ENCODE measurements at places on chromosomes 5 and 9.
A peak's percentile ranks its signal among the peaks of the same experiment; 100 is the strongest.

GRCh38 chr5:54804086-54804485 lies 181.3 kb downstream of the ESM1 start:
- DNase-seq = no peak

DNA sequence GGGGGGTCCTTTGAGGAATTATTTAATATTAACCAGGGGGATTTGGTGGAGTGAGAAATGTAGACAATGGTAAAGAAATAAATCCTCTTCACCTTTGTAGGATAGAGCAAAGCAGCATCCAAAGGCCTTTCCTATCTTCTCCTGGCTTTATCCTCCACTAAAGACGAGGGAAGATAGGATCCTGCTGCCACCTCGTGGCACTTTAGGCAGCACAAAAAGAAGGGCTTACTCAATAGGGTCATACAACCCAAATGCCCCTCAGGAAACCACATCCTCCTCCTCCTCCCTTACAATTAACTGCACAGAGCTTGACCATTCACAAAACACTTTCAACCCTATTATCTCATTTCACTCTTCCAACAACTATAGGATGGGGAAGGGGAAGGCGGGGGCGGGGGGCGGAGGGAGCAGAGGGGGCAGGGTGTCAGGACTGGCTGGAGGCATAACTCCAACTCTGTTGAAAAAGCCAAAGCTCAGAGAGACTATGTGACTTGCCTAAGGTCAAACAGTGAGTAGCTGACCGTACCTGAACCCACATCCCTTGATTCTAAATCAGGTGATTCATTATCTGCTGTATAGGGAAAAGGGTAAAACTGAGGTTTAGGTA lies 45.4 kb upstream of the MYOT start:
- DNase-seq = peak; percentile 16

DNA sequence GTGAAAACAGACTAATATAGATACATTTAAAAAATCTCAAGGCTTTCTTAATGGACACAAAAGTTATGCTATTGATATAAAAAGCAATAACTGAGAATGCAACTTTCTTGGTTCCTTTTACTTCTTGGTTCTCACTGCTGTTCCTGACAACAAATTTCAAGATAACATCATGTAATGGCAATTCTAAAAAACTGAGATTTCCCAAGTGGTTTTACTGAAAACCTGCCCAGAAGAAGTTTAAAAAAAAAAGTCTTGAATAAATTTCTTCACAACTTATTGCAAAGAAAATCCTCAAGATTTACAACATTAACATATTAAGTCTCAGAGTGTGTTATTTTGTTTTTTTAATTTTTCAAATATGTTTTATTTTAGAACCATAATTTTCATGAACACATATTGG lies 302.8 kb upstream of the COX7C start:
- no peak for DNase-seq

DNA sequence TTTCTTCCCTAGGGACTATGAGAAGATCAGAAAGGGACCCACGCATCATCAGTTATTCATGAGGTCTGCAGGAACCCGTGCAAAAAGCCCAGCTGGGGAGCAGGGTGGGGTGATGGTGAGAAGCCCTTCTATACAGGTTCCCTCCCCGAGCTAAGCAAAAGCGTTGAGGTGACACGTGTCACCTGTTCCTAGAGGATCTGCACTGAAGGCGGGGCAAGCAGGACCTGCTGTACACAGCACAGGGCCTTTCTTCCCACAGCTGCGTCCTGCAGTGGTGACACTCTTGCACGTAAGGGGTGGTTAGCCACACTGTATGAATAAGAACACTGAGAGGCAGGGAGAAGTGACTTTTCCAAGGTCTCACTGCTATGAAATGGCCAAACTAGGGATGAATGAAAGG lies 37.2 kb upstream of the SH3PXD2B start:
- DNase-seq = no peak

GRCh38 chr5:68088302-68088701 lies 127.3 kb upstream of the PIK3R1 start:
- DNase-seq = no peak

DNA sequence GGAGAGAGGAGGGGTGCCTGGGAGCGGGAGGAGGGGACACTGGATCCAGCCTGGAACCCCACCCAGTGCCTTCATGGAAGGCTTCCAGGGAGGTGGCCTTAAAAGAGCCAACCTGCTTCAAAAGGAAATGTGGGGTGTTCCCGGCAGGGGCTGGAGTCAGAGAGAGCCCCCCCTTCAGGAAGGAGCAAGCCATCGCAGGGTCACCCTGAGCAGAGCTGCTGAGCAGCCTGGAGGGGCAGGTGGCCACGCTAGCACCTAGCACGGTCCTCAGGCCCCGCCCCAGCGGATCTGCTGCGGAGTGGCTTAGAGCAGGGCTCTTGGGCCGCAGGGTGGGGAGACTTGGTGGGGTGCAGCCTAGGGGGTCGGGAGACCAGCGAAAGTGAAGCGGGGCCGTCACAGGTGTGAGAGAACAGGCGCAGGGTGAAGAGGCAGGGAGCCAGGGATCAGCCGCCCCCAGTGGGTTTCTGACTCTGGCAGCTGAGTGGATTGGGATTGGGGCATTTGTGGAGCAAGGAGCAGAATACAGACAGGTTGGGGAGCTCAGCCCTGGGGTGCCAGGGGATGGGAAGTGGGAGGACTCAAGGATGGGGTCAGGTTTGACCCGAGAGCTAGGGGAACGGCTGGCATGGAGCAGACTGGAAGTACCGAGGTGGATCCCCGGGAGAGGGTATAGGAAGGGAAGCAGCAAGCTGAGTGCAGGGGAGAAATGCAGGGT lies 1.5 kb downstream of the LCN2 start:
- no peak for DNase-seq

- DNase-seq = no peak
Observed at GRCh38 chr9:112323378-112323854, 10.0 kb downstream of the PTBP3 start.

GRCh38 chr9:98391867-98392266 lies 136.4 kb upstream of the TBC1D2 start:
- DNase-seq = no peak

- DNase-seq = no peak
Observed at GRCh38 chr9:129037767-129038098, 1.3 kb downstream of the MIGA2 start.

DNA sequence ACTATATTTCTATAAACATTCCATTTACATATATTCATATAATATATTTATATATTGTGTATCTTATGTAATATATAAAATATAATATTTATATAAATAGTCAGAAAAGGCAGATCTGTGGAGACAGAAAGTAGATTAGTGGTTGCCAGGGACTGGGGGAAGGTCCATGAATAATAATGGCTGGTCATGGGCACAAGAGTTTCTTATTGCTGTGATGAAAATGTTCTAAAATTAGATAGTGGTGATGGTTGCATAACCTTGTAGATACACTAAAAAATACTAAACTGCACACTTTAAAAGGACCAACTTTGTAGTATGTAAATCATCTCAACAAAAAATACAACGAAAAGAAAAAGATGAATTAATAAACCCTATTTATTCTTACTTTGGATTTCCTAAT lies 47.3 kb downstream of the NUP155 start:
- no peak for DNase-seq

DNA sequence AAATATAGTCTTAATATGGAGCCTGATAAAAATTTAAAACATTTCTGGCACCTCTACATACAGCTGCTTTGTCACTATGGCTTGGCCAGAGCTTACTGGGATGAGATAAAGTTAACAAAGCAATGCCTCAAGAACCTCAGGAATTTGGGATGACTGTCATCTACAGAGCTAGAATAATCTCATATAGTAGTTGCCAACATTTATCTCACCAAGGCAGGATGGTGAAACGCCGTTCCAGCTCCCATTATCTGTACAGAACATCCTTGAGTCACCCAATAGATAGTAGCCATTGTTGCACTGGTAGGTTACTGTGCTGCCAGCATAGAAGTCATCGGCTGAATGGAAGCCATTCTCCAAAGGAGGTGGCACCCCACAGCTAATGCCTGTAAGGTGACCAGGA lies 94.6 kb upstream of the TXNDC8 start:
- no peak for DNase-seq

- no peak for DNase-seq
Observed at GRCh38 chr9:14563902-14564624, 129.2 kb downstream of the ZDHHC21 start.

DNA sequence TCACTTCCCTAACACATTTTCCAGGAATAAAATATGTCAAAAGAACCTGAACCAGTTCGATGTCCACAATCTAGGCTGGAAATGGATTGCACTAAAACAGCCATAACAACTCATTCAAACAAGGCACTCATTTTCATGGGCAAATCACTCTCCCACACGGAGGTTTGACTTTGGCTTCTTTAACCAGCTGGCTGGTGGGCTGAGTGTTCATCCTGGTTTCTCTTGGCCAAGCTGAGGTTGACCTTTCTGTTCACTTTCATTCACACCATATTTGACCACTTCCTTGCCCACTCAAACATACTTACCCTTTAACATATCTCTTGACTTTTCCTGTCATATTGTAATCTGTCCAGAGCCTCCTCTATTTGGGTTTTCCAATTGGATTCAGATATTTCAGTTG lies 5.4 kb downstream of the IL7R start:
- DNase-seq = no peak

- no peak for DNase-seq
Observed at GRCh38 chr5:160297776-160298175, 14.6 kb downstream of the CCNJL start.

DNA sequence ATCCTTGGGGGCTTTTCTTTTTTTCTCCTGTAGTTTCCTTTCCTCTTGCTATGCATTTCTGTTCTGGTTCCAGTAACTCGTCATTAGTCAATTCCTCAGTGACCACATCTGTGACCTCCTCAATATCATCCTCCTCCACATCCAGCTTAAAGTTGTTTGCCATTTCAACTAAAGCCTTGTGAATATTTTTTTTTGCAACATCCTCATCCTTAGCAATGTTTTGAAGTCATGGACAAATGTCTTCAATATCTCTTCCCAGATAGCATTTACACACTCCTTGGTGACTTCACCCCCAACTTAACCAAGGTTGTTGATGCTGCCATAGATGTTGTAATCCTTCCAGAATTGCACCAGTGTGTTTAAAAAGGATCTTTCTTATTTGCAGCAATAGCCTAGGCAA lies 14.7 kb upstream of the ADRB2 start:
- DNase-seq = no peak

DNA sequence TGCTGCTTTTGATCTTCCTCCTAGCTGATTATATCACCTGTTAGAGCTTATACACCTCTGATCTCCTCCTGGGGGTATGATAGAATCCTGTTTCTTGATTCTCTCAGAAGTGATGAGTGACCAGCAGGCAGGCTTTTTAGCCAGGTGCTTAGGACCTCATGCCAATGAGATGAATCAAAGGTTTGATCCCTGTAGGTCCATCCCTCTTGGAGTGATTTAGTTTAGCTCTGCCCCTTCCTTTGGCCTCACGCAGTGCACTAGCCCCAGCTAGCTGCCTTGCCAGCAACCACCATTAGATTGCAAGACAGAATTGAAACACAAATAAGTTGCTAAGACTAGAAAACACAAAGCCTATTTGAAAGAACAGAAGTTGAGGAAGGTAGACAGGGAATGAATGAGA lies 84.4 kb downstream of the ZSWIM6 start:
- peak; percentile 16 for DNase-seq

DNA sequence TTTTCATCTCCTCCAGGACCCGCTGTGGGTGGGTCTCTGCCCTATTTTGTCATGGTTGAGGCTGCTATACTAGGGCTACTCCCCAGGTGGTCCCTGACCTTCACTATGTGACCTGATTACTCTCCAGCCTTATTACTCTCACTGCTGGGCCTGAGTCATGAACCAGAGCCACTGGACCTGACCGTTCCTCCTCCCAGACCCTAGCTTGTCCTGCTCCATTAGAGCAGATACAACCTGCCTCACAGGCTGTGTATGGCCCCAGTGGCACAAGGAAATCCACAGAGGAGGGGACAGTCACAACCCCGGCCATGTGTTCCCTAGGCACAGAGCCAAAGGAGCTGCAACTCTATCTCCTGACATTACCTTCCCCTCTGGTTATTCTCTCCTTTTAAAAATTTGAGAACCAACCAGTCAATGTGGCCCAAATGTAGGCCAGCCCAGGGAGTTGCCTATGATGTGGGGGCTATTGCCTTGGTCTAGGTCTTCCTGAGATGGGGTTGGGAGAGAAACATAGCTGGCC lies 96.0 kb upstream of the FSTL4 start:
- no peak for DNase-seq

- DNase-seq = no peak
Observed at GRCh38 chr9:20224756-20225155, 397.5 kb downstream of the MLLT3 start.

DNA sequence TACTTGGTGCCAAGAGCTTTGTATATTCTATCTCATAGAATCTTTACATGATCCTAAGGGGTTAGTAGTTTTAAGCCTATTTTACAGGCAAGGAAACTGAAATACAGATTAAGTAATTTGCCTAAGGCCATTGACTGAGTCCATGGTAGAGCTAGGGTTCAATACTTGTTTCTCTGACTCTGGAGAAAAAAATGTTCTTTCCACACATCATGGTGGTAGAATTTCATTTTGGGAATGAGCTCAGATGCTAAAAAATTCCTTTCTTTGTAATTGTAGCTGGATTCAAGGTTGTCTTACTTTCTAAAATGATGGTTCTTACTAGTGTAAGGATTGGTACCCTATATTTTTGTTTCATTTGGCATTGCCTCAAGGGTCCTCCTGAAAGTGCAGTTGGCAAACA lies 86.0 kb downstream of the ANKRD55 start:
- no peak for DNase-seq

GRCh38 chr9:35717132-35717870 lies 14.7 kb downstream of the TLN1 start:
- no peak for DNase-seq

GRCh38 chr9:5832071-5832537 lies 813 bp downstream of the ERMP1 start:
- no peak for DNase-seq

GRCh38 chr5:44821164-44821563 lies 12.4 kb downstream of the MRPS30 start:
- DNase-seq = no peak

DNA sequence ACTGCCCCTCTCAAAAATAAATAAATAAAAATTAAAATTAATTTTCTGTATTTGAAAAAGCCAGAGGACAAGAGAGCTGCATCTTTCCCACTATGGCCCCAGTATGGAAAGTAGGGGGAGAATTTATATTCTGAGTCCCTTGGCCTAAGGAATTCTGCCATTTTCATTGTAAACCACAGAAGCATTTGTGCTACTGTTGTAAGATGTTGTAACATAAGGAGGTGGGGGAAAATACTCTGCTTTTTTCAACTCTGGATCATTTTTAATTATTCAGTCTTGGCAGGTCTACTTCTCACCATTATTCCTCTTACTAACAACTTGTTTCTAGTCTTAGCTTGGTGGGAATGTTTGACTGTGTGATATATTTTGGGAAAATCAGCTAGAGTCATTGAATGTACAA lies 52.3 kb upstream of the APC start:
- DNase-seq = no peak

Data from kidney epithelial cell (primary cell).